ENCODE measurements at places on chromosomes 6 and 20.

- peak overlapping the region; percentile 99 for H3K27ac ChIP-seq
- H3K36me3 ChIP-seq = peaks cover 30% of the 10 kb centered on the region
- DNase-seq = no peak
- H3K4me1 ChIP-seq = peaks cover 28% of the 10 kb centered on the region
- no peak overlapping the region for H3K4me3 ChIP-seq
Measured at GRCh38 chr6:43226192-43226851, 3.0 kb downstream of the DNPH1 start.

GRCh38 chr6:135212020-135212806 lies 31.1 kb downstream of the MYB start:
- H3K36me3 ChIP-seq = no peaks in the 10 kb centered on the region
- no peak overlapping the region for H3K27ac ChIP-seq
- peaks cover 13% of the 10 kb centered on the region for H3K4me1 ChIP-seq
- H3K27me3 ChIP-seq = no peaks in the 10 kb centered on the region
- no peak for DNase-seq
- no peak overlapping the region for H3K4me3 ChIP-seq

- H3K27me3 ChIP-seq = no peaks in the 10 kb centered on the region
- peaks cover 53% of the 10 kb centered on the region for H3K36me3 ChIP-seq
- H3K4me3 ChIP-seq = peak overlapping the region; percentile 98
- H3K27ac ChIP-seq = peak overlapping the region; percentile 99
Measured at GRCh38 chr6:142947714-142948480, 2.9 kb upstream of the HIVEP2 start.

- H3K27me3 ChIP-seq = no peaks in the 10 kb centered on the region
- H3K36me3 ChIP-seq = peaks cover 2% of the 10 kb centered on the region
- H3K4me3 ChIP-seq = no peak overlapping the region
- H3K4me1 ChIP-seq = no peaks in the 10 kb centered on the region
Measured at GRCh38 chr20:43820731-43821330, 93.8 kb upstream of the TOX2 start.

GRCh38 chr6:118968416-118968815 lies 33.5 kb upstream of the MCM9 start:
- no peaks in the 10 kb centered on the region for H3K27me3 ChIP-seq
- no peak overlapping the region for H3K27ac ChIP-seq

GRCh38 chr20:17525650-17526049 lies 5.5 kb downstream of the BFSP1 start:
- no peak overlapping the region for H3K27ac ChIP-seq
- H3K36me3 ChIP-seq = no peaks in the 10 kb centered on the region
- peaks cover 16% of the 10 kb centered on the region for H3K27me3 ChIP-seq
- DNase-seq = no peak
- peaks cover 4% of the 10 kb centered on the region for H3K4me1 ChIP-seq
